ENCODE measurements at places on chromosomes 7 and 10.

DNA sequence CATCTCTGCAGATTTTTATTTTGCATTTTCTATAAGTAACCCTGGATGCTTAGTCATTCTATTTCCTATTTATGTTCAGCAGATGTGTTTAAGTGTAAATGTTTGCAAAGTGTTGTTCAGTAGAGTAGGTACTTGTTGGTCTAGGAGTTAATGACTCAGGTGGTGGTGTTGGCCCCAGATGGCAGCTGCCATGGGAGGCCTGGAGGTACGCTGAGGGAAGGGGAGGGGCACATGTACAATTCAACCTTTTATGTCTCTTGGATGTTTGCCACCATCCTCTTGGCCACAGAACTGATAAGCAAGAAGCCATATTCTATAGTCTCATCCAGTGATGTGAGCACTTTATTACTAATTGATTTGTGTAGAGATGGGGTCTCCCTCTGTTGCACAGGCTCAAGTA lies 68.1 kb upstream of the SLC39A12 start:
- no peak for DNase-seq

- DNase-seq: no peak
Measured at GRCh38 chr10:92790440-92790839, 57.9 kb upstream of the EXOC6 start.

GRCh38 chr7:21980926-21981500 lies 35.3 kb upstream of the CDCA7L start:
- DNase-seq: no peak

- DNase-seq: no peak
Measured at GRCh38 chr10:60348982-60349381, 40.7 kb downstream of the ANK3 start.

All from stimulated activated naive CD8-positive, alpha-beta T cell treated with anti-CD3 and anti-CD28 coated beads, Interleukin-15, Interleukin-2, amounts not matched to agents 100 U/mL and 50 U/mL, for 24 hours (primary cell).